Breast epithelium (tissue), 4 donors: ENCODE measurements at places on chromosomes 3 and 15.
A peak's percentile ranks its signal among the peaks of the same experiment; 100 is the strongest.

- H3K4me3 ChIP-seq = no peak overlapping the region
- H3K4me1 ChIP-seq = no peaks in the 10 kb centered on the region
- H3K27me3 ChIP-seq = no peaks in the 10 kb centered on the region
These were observed 177.1 kb upstream of the GALNT15 start for GRCh38 chr3:15997274-15997943.

DNA sequence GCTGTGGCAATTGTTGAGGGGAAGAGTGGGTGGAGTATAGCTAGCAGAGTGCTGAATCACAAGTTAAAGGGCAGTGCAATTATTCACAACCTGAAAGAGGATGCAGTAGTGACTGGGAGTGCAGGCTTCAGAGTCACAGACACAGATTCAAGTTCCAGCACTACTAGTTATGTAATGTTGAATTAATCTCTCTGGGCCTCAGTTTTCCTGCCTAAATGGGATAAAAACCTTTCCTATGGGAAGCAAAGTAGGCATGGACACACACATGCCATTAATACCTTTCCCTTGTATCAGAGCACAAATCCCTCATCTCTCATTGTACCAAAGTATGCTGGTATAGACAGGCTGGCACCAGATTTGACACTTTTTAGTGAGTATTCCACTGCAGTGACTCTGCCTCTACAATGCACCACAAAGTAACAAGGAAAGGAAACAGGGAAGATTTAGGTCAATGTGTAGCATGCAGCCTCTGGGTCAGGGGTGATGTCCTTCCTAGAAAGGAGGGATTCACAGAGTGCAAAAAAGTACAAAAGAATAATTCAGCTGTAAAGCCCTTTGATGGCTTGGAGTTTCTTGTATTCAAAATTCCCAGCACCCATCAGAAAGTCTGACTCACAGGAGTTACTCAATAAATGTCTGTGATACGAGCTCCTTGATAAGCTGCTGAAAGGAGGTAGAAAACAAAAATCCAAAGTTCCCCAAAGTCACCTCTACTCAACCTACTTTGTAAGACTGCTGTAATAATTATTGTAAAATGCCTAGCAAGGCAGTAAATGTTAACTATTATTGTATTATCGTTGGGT, 507.5 kb upstream of the TGFBR2 start:
- no peaks in the 10 kb centered on the region for H3K36me3 ChIP-seq
- H3K27me3 ChIP-seq = no peaks in the 10 kb centered on the region
- H3K27ac ChIP-seq = no peak overlapping the region
- DNase-seq = no peak
- no peaks in the 10 kb centered on the region for H3K4me1 ChIP-seq

DNA sequence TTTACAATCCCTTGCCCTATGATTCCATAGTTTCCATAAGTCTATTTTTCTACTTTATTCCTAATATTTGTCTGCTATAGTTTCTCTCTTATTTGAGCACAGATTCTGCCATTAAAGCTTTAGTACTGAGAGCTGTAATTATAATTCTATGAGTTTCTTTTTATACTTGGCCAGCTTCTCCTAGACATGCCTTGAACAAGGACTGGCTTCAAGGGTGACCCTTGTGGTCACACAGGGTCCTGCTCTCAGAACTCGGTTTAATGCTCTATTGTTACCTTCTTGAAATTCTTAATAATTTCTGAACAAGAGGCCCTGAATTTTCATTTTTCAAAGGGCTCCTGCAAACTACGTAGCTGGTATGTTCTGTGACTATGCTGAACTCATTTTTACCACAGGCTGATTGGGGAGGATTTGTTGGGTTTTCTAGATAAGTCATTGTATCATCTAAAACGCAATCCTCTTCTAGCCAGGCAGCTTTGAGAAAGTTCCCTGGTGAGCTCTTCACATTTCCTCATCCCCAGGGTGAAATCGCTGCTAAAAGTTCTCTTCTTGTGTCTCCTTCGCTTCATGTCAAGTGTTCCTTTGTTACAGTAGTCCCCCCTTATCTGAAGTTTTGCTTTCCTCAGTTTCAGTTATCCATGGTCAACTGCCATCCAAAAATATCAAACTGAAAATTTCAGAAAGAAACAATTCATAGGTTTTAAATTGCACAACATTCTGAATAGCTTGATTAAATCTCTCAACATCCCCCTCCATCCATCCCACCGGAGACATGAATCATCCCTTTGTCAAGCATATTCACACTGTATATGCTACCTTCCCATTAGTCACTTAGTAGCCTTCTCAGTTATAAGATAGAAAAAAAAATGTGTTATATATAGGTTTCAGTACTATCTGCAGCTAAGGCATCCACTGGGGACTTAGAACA, 12.6 kb upstream of the PLCL2 start:
- no peaks in the 10 kb centered on the region for H3K4me1 ChIP-seq

GRCh38 chr3:13257666-13258065, 162.5 kb downstream of the NUP210 start:
- DNase-seq = no peak
- H3K27me3 ChIP-seq = no peaks in the 10 kb centered on the region
- no peak overlapping the region for H3K27ac ChIP-seq
- H3K4me3 ChIP-seq = no peak overlapping the region

- H3K4me3 ChIP-seq = peak overlapping the region; percentile 93
- H3K4me1 ChIP-seq = peaks cover 4% of the 10 kb centered on the region
- H3K27ac ChIP-seq = peak overlapping the region; percentile 99
- no peaks in the 10 kb centered on the region for H3K36me3 ChIP-seq
- no peaks in the 10 kb centered on the region for H3K27me3 ChIP-seq
- DNase-seq = no peak
These were observed 1.3 kb upstream of the OXSR1 start for GRCh38 chr3:38163841-38164642.

DNA sequence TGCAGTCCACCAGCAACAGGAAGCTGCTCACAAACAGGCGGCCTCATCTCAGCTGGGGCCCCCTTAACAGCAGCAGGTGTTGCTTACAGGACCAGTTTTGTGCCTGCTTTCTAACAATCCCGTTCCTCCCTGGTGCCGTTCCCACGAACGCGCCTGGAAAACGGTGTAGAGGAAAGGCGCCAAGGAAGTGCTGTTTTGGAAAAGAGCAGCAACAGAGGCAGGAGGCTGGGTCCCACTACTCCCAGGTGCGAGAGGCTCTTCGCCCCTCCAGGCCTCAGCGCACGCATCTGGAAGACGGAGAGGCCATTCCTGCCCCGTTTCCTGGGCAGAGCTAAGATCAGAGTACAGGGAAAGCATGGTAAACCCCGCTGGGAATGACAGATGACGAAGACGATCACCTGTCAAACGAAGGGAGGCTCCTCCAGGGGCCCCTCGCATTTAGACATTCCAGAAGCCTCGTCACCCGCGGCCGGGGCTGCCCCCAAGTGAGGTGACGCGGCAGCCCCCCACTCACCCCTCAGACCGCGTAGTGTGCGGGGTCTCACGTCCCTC, 603 bp downstream of the SCAPER start:
- H3K4me1 ChIP-seq = no peaks in the 10 kb centered on the region
- no peaks in the 10 kb centered on the region for H3K27me3 ChIP-seq
- peak overlapping the region; percentile 96 for H3K27ac ChIP-seq
- H3K36me3 ChIP-seq = no peaks in the 10 kb centered on the region
- DNase-seq = peak; percentile 19

GRCh38 chr3:186682812-186683211, 17.0 kb downstream of the HRG start:
- no peak overlapping the region for H3K4me3 ChIP-seq
- no peaks in the 10 kb centered on the region for H3K4me1 ChIP-seq
- H3K27me3 ChIP-seq = no peaks in the 10 kb centered on the region
- DNase-seq = no peak
- no peak overlapping the region for H3K27ac ChIP-seq

GRCh38 chr3:182315313-182315712, 478.0 kb upstream of the ATP11B start:
- no peaks in the 10 kb centered on the region for H3K27me3 ChIP-seq
- no peak overlapping the region for H3K27ac ChIP-seq
- H3K36me3 ChIP-seq = no peaks in the 10 kb centered on the region
- H3K4me1 ChIP-seq = no peaks in the 10 kb centered on the region
- no peak overlapping the region for H3K4me3 ChIP-seq

DNA sequence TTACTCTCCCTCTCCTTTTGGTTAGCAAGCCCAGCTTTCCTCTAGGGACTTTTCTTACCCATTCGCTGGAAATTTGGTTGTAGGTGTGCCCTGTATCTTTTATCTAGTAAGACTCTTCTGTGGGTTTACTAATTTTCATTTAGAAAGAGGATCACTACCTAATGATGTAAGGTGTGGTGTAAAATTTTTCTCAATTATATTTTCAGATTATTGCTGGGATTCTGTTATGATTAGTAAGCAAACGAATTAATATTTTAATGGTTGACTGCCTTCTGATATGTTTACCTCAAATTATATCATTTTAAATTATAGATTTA, 28.5 kb downstream of the PLCL2 start:
- H3K4me1 ChIP-seq = no peaks in the 10 kb centered on the region
- H3K27me3 ChIP-seq = no peaks in the 10 kb centered on the region
- H3K36me3 ChIP-seq = no peaks in the 10 kb centered on the region
- DNase-seq = no peak
- H3K4me3 ChIP-seq = no peak overlapping the region

- H3K27me3 ChIP-seq = no peaks in the 10 kb centered on the region
- H3K4me1 ChIP-seq = no peaks in the 10 kb centered on the region
- no peaks in the 10 kb centered on the region for H3K36me3 ChIP-seq
- no peak overlapping the region for H3K27ac ChIP-seq
- no peak overlapping the region for H3K4me3 ChIP-seq
- DNase-seq = no peak
These were observed 25.0 kb upstream of the GP9 start for GRCh38 chr3:129035360-129036221.
